ENCODE measurements at places on chromosomes 5 and 9. TPM values are rescaled to one million over a fixed set of nuclear protein-coding genes. Genes with fewer than 3 reads are reported as not detected.

DNA sequence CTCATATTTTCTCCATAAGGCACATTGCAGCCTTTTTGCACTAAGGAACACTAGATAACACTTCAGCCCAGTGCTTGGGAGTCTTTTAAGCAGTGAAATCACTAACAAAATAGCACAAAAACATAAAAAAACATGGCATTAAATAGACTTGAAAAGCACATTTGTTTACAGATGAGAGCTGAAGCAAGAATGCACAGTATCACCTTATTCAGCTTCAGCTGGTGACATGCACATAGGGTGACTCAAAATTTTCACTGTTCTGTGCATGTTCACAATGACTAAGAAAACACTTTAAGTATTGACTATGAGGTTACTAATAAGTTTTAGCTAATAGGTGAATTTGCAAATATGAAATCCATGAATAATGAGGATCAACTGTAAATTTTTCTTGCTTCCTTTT, 293.9 kb upstream of the TARS1 start:
- no peaks in the 10 kb centered on the region for H3K4me1 ChIP-seq
- no peak for DNase-seq
- no peak overlapping the region for H3K27ac ChIP-seq

- H3K36me3 ChIP-seq, result no peaks in the 10 kb centered on the region
- no peak overlapping the region for H3K27ac ChIP-seq
- no peak overlapping the region for H3K4me3 ChIP-seq
- no peaks in the 10 kb centered on the region for H3K4me1 ChIP-seq
- no peak for DNase-seq
Measured at GRCh38 chr5:16524286-16524685, 58.7 kb upstream of the ZNF622 start.

ANKDD1B gene
- total RNA-seq, result 0.28 TPM

GRCh38 chr9:122835313-122835731, 6.9 kb upstream of the PDCL start:
- no peak for DNase-seq
- H3K4me1 ChIP-seq, result no peaks in the 10 kb centered on the region
- no peaks in the 10 kb centered on the region for H3K36me3 ChIP-seq
- H3K27ac ChIP-seq, result no peak overlapping the region
- no peaks in the 10 kb centered on the region for H3K27me3 ChIP-seq

DNA sequence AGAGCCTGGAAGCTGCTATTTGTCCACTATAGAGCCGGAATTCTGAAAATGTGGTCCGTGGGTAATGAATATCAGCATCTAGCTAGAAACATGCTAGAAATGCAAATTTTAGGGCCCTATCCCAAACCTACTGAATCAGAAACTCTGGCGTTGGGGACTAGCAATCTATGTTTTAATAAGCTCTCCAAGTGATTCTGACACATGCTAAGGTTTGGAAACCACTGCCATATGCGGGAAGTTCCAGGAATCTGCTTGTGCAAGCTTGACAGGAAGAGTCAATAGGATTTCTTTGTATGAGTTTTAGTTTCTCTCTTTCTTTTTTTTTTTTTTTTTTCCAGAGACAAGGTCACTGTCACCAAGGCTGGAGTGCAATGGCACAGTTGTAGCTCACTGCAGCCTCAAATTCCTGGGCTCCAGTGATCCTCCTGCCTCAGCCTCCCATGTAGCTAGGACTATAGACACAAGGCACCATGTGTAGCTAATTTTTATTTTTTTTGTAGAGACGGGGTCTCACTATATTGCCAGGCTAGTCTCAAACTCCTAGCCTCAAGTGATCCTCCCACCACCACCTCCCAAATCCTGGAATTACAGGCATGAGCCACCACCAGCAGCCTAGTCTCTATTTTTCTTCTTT, 26.4 kb upstream of the CARNMT1 start:
- no peak overlapping the region for H3K4me3 ChIP-seq
- no peak for DNase-seq
- H3K27ac ChIP-seq, result no peak overlapping the region
- H3K4me1 ChIP-seq, result no peaks in the 10 kb centered on the region
- H3K36me3 ChIP-seq, result no peaks in the 10 kb centered on the region
- H3K27me3 ChIP-seq, result no peaks in the 10 kb centered on the region

- H3K36me3 ChIP-seq, result no peaks in the 10 kb centered on the region
- no peak for DNase-seq
- H3K4me1 ChIP-seq, result no peaks in the 10 kb centered on the region
Measured at GRCh38 chr5:59035681-59036080, 452.8 kb downstream of the RAB3C start.

DNA sequence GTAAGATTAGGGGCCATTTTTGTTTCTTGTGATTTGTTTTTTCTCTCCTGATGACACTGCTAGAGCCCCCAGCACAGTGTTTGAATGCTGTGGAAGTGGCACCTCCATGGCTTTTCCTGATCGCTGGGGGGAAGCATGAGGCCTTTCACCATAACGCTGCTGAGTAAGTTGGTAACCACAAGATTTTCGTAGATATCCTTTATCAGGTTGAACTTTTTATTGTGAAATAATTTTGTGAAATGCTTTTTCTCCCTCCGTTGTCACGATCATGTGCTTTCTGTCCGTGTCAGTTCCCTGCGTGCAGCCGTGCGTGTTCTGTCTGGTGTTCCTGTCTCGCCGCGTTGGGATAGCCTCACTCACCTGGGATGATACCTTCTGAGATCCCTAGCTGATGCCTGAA, 59.4 kb downstream of the EHMT1 start:
- peaks cover 12% of the 10 kb centered on the region for H3K4me1 ChIP-seq
- no peak for DNase-seq
- H3K36me3 ChIP-seq, result no peaks in the 10 kb centered on the region
- no peak overlapping the region for H3K27ac ChIP-seq
- H3K27me3 ChIP-seq, result no peaks in the 10 kb centered on the region
- H3K4me3 ChIP-seq, result no peak overlapping the region

SOWAHA gene
- 0.06 TPM for total RNA-seq

DNA sequence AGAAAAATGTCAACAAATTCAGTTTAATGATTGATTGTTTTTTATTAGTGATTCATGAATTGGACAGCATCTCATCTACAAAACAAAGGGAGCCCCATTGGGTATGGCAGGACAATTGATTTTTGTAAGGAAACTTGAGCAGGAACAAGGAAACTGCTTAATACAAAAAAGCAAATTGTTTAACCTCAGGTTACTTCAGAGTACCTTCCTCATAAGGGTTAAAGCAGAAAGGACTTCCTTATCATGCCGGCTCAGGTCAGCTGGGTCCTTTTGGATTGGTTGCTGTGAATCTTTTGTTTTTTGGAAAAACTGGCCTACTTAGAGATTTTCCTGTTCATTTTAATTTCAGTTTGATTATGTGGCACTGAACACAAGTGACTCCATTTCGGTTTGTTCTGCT, 211.8 kb downstream of the ARRDC3 start:
- no peaks in the 10 kb centered on the region for H3K27me3 ChIP-seq
- no peaks in the 10 kb centered on the region for H3K36me3 ChIP-seq
- H3K4me3 ChIP-seq, result no peak overlapping the region
- no peaks in the 10 kb centered on the region for H3K4me1 ChIP-seq
- DNase-seq, result no peak
- H3K27ac ChIP-seq, result no peak overlapping the region

- H3K27me3 ChIP-seq, result no peaks in the 10 kb centered on the region
- no peak for DNase-seq
- no peaks in the 10 kb centered on the region for H3K36me3 ChIP-seq
Measured at GRCh38 chr9:74728176-74728575, 159.5 kb downstream of the TRPM6 start.

- no peaks in the 10 kb centered on the region for H3K36me3 ChIP-seq
- H3K4me1 ChIP-seq, result no peaks in the 10 kb centered on the region
- DNase-seq, result no peak
- H3K27ac ChIP-seq, result no peak overlapping the region
- no peaks in the 10 kb centered on the region for H3K27me3 ChIP-seq
Measured at GRCh38 chr5:121325930-121326329, 525.8 kb upstream of the FTMT start.

GRCh38 chr5:81164936-81165335, 68.2 kb upstream of the CKMT2 start:
- DNase-seq, result no peak
- no peak overlapping the region for H3K27ac ChIP-seq
- H3K36me3 ChIP-seq, result no peaks in the 10 kb centered on the region
- no peaks in the 10 kb centered on the region for H3K4me1 ChIP-seq

GRCh38 chr5:67748165-67748690, 467.3 kb upstream of the PIK3R1 start:
- H3K4me1 ChIP-seq, result no peaks in the 10 kb centered on the region
- no peaks in the 10 kb centered on the region for H3K36me3 ChIP-seq
- no peak for DNase-seq
- no peak overlapping the region for H3K27ac ChIP-seq

NR4A3 gene
- 8.5 TPM for total RNA-seq

DNA sequence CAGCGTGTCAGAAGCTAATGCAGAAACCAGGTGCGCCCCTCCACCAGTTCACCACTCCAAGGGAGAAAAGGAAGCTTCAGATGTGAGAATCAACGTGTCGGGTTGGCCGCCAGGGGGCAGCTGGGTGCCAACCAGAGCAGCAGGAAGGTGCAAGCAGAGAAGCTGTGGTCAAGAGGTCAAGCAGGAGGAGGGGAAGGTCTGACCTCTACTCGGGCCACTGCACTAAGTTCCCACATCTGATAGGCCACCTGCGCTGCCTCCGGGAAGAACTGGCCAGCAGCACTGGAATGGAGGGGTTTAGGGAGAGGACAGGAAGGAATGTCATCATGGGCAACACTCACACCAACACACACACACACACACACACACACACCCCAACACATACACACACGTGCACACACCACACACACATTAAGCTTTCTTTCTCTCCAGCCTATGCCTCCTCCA, 31.4 kb downstream of the ANXA6 start:
- H3K27me3 ChIP-seq, result no peaks in the 10 kb centered on the region
- no peak overlapping the region for H3K27ac ChIP-seq
- DNase-seq, result peak; percentile 67
- no peaks in the 10 kb centered on the region for H3K4me1 ChIP-seq
- no peak overlapping the region for H3K4me3 ChIP-seq

DNA sequence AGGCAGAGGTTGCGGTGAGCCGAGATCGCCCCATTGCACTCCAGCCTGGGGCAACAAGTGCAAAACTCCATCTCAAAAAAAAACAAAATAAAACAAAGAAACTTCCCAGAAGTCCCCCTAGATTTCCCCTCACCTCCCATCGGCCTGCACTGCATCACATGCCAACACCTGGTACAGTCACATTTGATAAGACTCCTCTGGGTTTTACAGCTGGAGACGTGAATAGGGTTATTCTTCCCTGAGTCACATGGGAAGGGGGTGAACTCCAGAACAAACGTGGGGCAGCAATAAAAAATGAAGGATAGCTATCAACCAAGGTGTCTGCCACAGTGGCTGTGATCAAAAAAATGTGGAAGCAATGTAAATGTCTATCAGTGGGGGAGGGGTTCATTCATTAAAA, 26.0 kb downstream of the SPRY4 start:
- no peak overlapping the region for H3K4me3 ChIP-seq
- no peaks in the 10 kb centered on the region for H3K27me3 ChIP-seq
- no peak overlapping the region for H3K27ac ChIP-seq
- no peaks in the 10 kb centered on the region for H3K36me3 ChIP-seq

DNA sequence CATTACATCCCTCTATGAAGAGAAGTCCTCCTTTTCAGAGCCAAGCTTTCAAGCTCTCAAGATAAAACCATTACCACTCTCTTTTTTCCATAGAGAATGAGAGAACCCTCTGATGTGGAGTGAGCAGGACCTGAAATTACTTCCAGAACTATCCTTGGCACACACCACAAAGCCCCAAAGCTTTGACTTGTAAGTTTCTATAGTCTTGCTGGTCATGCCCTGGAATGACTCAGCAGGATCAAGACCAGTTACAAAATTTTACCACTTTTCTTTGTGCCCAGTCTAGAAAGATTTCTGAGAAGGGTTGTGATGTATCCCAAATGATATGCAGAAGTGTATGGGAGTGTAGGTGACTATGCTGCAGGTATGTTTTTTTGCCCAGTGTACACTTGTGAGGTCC, 760.6 kb downstream of the TLE1 start:
- no peak overlapping the region for H3K27ac ChIP-seq
- no peak for DNase-seq
- H3K4me1 ChIP-seq, result no peaks in the 10 kb centered on the region
- H3K27me3 ChIP-seq, result no peaks in the 10 kb centered on the region
- no peaks in the 10 kb centered on the region for H3K36me3 ChIP-seq

SEPTIN8 gene
- 27.8 TPM for total RNA-seq

DNA sequence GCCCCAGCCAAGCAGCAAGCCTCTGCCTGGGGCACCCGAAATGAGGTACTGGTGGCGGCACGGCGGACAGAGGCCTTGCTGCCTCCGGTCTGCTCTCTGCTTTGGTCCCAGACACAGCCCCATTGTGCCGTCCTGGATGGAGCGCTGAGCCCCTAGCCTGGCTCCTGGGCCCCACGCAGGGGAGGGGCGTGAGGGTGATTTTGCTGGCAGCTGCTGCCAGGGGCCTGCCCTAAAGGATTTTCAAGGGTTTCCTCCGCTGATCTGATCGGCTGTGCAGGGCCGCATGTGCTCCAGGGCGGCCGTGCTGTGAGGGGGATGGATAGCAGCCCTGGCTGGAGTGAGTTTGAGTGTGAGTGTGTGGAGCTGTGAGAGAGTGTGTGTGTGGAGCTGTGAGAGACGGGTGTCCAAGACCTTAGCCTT, 1.3 kb downstream of the GPSM1 start:
- H3K27me3 ChIP-seq, result no peaks in the 10 kb centered on the region
- no peaks in the 10 kb centered on the region for H3K36me3 ChIP-seq

- no peak overlapping the region for H3K4me3 ChIP-seq
- DNase-seq, result peak; percentile 44
- no peaks in the 10 kb centered on the region for H3K36me3 ChIP-seq
- H3K4me1 ChIP-seq, result peaks cover 32% of the 10 kb centered on the region
Measured at GRCh38 chr9:113957821-113958341, 81.8 kb downstream of the ZNF618 start.

TLX3 gene
- total RNA-seq, result not detected

PAEP gene
- total RNA-seq, result not detected

ZNF474 gene
- total RNA-seq, result 0.39 TPM

- DNase-seq, result no peak
- H3K36me3 ChIP-seq, result no peaks in the 10 kb centered on the region
- H3K4me1 ChIP-seq, result no peaks in the 10 kb centered on the region
- no peak overlapping the region for H3K4me3 ChIP-seq
- H3K27ac ChIP-seq, result no peak overlapping the region
- H3K27me3 ChIP-seq, result no peaks in the 10 kb centered on the region
Measured at GRCh38 chr5:115968770-115969169, 6.5 kb downstream of the LVRN start.

SLC34A1 gene
- total RNA-seq, result not detected

FAT2 gene
- total RNA-seq, result not detected

GRCh38 chr9:37148181-37148580, 27.8 kb downstream of the ZCCHC7 start:
- no peak overlapping the region for H3K4me3 ChIP-seq
- no peak overlapping the region for H3K27ac ChIP-seq
- no peaks in the 10 kb centered on the region for H3K36me3 ChIP-seq
- DNase-seq, result no peak
- no peaks in the 10 kb centered on the region for H3K27me3 ChIP-seq
- no peaks in the 10 kb centered on the region for H3K4me1 ChIP-seq

PTGER4 gene
- 42.9 TPM for total RNA-seq

ZFP37 gene
- total RNA-seq, result 1.4 TPM

GKAP1 gene
- total RNA-seq, result 7.7 TPM
